ENCODE measurements at places on chromosomes 1 and 21.

DNA sequence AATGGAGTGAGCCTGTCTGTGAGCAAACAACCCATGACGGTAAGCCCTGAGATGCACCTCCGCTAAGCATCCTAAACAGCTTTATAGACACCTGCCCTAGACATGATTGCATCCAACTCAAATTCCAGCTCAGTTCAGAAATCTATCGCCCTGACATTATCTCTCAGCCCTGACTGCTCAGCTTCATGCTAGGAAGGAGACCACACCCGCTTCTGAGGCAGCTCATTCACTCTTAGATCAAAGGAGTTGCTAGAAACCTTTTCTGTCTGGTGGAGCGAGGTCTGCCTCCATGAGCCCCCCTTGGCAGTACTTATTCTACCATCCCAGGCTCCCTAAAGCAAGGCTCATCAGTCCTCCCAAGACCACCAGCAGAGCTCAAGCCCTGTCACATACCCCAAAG is 17.0 kb downstream of the IL10RB start:
- DNase-seq = no peak

DNA sequence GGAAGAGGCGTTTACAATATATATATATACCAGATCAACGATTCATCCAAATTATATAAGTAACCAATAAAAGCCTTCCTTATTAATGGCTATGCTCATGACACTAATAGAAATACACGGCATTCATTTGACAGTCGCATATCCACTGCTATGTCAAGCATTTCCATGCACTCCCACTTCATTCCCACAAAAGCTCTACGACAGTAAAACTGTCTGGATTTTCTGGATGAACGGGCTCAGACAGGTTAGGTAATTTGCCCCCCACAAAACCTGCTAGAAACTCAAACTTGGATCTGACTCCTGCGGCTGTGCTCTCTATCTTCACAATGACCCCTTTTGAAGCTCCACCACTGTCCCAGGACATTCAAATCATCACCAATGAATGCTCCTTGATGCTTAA is 11.4 kb downstream of the DNAJC11 start:
- DNase-seq = no peak

GRCh38 chr1:5814046-5814619 is 178.1 kb downstream of the NPHP4 start:
- DNase-seq = no peak

- DNase-seq = no peak
Measured at GRCh38 chr1:46030074-46030870, 102.2 kb downstream of the PIK3R3 start.

DNA sequence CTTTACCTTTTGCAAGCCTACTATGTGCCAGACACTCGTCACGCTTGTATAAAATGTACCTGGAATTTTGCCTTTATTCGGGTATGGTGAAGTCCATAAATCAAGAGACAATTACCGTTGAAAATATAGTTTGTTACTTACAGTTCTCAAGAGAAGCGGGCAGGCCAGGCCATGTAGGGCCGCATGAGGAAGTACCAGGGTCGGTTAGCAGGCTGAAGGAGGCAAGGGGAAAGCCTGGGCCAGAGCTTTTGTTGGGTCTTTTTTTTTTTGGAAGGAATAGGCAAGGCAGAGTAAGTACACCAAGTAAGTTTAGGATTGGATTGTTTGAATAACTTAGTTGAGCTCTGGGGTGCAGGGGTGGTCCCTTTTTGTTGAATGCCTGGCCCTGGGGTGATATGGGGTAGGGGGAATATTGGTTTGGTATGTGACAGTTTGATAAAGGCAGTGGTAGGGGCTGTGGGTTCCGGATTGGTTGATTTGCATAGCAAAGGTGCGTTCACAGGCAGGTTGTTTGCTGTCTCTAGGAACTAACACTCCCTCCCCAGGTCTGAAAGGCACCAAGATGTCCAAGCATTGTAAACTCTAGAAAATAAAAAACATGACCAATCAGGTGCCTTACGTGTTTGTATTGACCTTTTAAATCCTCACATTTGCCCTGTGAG is 80.7 kb downstream of the KAZN start:
- DNase-seq = no peak

DNA sequence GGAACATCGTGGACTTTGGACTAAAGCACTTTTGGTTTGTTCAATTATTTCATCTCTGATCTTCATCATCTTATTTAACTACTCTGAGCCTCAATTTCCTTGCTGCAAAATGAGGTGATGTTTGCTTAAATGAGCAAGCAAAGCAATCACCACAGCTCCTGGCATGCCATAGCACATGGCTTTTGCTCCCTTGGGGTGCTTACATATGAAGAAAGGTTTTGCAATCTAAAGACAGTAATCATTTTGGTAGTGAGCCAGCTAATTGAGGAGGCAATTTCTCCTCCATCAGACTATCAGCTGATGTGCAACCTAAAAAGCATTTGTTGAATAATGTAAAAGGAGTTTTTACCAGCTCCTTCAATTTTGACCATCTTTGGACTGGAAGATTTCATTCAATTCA is 68.8 kb upstream of the KCNJ15 start:
- DNase-seq = no peak

DNA sequence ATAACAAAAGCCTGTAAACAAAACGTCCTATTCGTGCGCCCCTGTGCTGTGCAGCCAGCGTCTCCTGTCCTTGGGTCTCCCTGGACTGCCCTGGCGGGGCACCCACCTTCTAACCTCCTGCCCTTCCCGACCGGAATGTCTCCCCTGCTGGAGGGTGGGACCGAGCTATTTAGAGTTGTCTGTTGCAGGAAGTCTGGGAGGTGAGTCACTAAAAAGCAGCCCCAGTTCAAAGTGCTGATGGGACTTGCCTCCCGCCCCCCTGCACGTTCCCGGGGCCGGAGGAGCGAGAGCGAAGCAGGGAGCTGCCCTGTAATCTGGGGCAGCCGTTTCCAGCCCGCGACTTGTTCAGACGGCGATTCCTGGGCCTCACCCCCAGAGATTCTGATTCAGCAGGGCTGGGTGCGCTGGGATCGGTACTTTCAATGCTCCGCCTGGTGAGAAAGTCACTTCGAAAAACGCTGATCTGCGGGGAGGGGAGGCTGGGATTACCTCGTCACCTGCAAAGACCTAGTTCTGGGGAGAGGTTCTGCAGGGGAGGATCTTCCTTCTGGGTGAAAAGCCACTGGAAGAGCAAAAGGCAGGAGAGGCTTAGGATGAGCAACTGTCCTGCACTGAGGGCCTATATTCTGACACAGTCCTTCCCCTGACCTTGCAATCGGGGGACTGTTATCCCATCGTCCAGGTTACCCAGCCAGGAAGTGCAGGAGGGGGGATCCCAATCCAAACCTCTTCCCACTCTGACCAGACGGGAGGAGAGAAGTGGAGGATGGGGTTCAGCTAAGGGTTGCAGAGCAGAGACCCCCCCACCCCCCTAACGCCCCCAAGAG is 1.2 kb upstream of the DHRS3 start:
- DNase-seq = no peak

GRCh38 chr1:235918032-235918431 is 51.3 kb upstream of the LYST start:
- no peak for DNase-seq

- no peak for DNase-seq
Measured at GRCh38 chr1:8046391-8046790, 20.3 kb upstream of the ERRFI1 start.

GRCh38 chr1:228087771-228088251 is 5.3 kb downstream of the ARF1 start:
- DNase-seq = no peak

GRCh38 chr1:201406831-201407406 is 7.8 kb upstream of the LAD1 start:
- DNase-seq = no peak

DNA sequence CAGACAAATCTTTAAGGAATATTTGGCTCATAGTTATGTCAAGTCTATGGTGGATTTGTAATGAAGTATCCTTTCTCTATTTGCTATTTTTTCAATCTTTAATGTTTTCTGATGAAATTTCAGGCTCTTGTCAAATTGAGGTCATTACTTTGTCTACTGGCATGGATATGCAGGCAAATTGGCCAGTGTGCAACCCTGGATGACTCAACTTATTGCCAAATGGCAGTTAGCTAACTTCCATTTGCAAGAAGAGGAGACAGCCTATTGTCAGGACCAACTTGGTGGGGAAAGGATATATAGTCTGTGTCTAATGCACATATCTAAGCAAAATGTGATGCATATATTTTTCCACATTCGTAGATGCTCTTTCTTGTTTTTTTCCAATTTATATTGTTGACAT is 530.5 kb downstream of the PTBP2 start:
- no peak for DNase-seq

DNA sequence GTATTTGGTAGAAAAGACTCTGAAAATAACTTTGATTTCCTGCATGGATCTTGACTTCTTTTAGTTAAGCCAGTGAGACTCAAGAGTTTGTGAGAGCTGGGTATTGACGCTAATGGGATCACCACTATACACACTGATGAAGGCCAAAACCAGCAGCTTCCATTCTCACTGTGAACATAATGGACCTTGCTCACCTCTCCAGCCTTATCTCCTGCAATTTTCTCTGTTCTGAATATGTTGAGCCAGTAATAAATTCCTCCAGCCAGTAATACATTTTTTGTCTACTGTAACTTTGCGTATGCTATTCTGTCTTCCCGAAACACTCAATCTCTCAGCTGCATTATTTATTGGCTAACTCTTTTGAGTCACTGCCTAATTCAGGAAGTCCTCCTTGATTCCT is 111.6 kb upstream of the PPP2R5A start:
- no peak for DNase-seq

GRCh38 chr1:51316113-51316845 is 14.1 kb downstream of the TTC39A start:
- DNase-seq = no peak

DNA sequence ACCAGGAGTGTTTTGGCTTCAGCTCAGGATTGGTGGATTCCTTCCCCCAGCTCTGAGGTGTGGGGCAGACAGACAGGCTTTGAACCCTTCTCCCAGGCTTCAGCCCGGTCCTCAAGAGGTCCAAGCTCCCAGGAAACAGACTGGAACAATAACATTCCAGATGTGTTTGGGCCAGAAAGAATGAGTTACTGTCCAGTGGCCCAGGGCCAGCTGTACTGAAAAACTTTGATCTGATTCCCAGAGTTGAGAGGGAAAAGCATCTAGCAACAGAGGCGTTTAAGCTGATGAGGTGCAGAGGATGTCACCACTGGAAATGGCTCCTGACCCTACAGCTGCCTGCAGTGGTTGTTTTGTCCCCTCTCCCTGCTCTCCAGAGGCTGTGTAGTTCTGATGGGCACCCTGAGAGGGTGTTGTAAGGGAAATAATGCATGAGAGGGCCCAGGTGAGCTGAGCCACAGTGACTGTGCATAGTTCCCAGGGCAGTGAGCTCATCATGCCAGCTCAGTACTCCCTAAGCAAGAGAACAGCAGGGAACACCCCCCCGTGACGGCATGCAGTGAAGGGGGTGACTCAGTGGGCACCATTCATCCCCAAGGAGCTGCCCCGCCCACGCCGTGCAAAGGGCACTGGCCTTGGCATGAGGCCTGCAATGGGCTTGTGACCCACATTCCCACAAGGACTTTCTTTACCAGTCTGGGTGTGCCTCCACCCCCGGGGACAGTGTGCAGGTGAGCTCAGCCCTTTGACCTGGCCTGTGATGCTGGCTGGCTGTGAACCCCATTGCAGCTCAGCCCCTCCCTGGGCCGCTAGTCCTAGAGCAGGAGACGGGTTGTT is 13.8 kb upstream of the SFN start:
- no peak for DNase-seq

- DNase-seq = no peak
Measured at GRCh38 chr1:43058056-43058455, 99.4 kb upstream of the SLC2A1 start.

GRCh38 chr1:215650446-215651149 is 83.5 kb downstream of the KCTD3 start:
- no peak for DNase-seq

DNA sequence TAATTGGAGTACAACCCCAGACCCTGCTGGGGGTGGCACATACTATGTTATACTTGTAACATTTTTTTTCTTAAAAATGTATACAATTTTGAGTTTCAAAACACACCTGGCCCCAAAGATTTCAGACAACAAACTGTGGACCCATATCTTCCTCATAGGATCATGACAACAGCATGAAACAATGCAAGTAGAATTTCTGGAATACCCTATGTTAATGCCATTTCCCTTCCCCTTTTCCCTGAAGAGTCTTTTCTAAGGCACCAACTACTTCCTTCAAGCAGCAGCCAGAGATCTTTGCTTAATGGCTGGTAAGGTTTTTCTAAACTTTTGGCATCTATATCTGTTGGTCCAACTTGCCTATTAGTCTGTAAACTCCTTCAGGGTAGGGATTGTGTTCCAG is 99.9 kb upstream of the SERBP1 start:
- no peak for DNase-seq

- no peak for DNase-seq
Measured at GRCh38 chr1:39282537-39283216, 78.2 kb downstream of the MACF1 start.

DNA sequence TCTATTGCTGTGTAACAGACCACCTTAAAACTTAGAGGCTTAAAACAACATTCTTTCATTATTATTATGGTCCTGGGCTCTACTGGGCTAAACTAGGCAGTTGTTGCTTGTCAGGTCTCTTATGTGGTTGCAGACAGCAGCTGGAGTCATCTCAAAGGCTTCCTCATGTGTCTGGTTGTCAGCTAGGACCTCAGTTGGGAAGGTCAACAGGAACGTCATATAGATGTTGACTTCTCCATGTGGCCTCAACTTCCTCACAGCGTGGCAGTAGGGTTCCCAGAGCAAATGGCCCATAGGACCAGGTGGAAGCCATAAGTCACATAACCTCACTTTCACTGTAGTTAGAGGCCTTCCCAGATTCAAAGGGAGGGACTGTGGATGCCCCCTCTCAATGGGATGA is 15.4 kb upstream of the MEF2D start:
- no peak for DNase-seq

GRCh38 chr1:204791453-204792353 is 79.0 kb upstream of the NFASC start:
- no peak for DNase-seq

DNA sequence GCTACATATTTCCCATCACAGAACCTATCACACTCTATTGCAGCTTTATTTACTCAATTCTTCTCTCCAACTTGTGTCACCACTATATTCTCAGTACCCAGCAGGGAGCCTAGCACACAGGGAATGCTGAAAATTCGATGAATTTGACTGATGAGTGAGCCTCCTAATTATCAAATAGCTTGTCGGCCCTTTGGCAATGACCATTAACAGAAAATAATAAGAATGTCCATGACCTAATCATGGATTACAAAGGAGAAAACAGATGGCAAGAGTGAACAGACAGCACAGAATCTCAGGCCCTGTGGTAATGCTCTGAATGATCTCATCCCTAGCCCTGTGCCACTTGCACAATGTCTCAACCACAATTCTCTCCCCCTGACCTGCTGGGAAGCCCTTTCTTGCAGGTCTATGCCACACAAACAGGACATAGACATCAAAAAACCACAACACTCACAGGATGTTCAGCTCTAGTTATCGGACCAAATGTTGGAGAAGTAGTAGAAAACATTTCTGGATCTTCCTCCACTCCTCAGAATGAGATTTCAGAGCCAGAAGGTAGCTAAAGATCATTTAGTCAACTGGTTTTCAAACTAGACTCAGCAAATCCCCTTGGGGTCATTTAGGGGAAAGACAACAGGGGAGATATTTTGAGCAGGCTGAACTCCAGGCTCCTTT is 68.4 kb downstream of the LUZP1 start:
- DNase-seq = no peak

GRCh38 chr1:234495231-234495990 is 16.4 kb upstream of the TARBP1 start:
- no peak for DNase-seq

Data from NCI-H2081 treated with DMSO at 0.1 percent for 48 hours (cell line).